ENCODE measurements at places on chromosomes 6 and 20.

DNA sequence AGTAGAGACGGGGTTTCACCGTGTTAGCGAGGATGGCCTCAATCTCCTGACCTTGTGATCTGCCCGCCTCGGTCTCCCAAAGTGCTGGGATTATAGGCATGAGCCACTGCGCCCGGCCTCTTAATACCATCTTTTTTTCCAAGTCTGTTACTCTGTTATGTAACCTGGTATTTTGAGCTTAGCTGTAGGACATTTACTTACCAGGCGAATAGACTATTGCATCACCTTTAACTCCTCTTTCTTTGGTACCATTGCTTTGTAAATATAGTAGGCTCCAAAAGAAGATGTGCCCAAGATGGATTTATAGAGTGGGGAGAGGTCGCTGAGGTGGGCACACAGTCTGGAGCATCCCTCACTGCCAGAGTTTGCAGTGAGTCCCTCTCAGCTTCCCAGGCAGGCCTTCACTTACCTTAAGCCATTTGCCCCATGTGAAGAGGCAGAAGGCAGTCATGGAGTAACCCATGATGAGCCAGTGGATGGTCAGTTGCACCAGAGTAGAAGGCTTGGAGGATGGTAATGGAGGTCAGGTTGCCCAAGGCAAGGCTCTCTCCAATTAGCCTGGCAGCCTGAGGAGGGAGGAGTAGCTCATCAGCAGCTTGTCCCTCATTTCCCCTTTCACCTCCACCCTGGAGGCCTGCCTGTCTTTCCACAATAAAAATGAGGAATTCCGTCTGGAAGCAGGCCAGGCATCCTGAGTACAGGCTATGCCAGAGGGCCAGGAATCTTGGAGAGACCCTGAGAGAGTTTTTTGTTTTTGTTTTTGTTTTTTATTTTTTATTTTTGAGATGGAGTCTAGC is 9.7 kb downstream of the TIAM2 start:
- DNase-seq = no peak

DNA sequence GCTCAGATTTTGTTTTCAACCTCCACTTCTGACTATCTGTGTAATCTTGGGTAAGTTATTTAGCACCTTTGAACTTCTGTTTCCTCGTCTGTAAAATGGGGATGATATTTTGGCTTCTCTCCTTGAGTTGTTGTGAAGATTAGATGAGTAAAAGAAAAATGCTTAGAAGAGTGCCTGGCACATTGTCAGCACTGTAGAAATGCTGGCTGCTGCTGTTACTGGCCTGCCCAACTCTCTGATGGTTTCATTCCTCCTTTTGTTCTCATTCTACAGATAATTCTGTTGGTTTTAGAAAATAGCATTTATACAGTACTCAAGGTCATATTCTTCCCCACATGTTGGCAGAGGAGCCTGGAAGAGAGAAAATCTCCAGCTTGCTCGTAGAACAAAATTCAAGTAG is 547.2 kb upstream of the JAG1 start:
- DNase-seq = no peak

GRCh38 chr6:170553534-170554012 is 466 bp upstream of the PSMB1 start:
- DNase-seq = peak; percentile 54

- DNase-seq = no peak
Measured at GRCh38 chr6:128168244-128168643, 267.4 kb upstream of the THEMIS start.

DNA sequence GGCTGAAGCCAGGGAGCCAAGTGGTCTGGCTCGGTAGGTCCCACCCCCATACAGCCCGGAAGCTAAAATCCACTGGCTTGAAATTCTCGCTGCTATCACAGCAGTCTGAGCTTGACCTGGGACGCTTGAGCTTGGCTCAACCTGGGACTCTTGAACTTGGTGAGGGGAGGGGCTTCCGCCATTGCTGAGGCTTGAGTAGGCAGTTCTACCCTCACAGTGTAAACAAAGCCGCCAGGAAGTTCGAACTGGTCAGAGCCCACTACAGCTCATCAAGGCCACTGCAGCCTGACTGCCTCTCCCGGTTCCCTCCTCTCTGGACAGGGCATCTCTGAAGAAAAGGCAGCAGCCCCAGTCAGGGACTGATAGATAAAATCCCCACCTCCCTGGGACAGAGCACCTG is 1337.7 kb downstream of the HACE1 start:
- no peak for DNase-seq

GRCh38 chr6:46011188-46012085 is 4.2 kb downstream of the CLIC5 start:
- DNase-seq = no peak

GRCh38 chr6:39239527-39240154 is 10.4 kb upstream of the KCNK5 start:
- DNase-seq = no peak

GRCh38 chr6:39365281-39366074 is 43.0 kb upstream of the KCNK16 start:
- DNase-seq = no peak

- DNase-seq = no peak
Measured at GRCh38 chr20:11128220-11128718, 454.5 kb upstream of the JAG1 start.

DNA sequence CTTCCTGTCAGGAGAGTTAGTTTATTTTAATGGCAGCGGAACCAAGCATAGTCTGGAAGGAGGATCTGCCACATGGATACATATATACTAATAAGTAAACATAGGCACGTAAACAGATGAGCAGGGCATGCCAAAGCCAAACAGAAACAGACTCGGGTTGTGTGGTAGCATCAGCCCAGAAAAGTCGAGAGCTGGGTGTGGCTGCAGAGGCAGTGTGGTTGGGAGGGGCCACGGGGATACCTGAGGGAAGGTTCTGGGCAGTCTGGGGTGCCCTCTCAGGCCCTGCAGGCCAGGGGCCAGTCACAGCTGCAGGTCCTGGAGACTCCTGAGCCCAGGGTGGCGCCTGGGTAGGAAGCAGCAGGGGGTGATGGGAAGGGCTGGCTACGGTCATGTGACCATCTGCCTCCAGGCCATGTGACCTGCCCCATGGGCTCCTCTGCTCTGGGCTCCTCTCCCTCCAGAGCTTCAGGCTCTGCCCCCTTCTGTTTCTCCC is 42.8 kb upstream of the MRPS10 start:
- no peak for DNase-seq

GRCh38 chr20:36183155-36183944 is 28.8 kb downstream of the EPB41L1 start:
- DNase-seq = no peak

GRCh38 chr6:23006656-23007055 is 437.3 kb downstream of the HDGFL1 start:
- no peak for DNase-seq

- no peak for DNase-seq
Measured at GRCh38 chr20:48668451-48668946, 159.3 kb downstream of the PREX1 start.

DNA sequence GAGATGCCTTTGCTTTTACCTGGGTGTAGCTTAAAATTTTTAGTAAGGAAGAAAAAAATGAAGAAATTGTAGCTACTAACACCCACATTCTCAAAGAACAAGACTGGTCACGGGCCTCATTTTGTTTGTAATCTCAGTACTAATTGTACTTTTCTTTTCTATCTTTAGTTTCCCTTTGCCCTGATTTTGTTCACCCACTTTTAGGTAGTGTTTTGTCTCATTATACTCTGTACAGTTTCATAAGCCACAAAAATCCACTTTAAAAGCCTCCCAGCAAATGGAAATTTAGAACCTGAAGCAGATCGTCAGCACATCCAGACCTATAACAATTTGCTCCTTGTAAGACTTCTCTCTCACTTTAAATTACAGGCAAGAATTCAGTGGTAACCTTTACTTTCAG is 43.3 kb downstream of the TP53INP2 start:
- no peak for DNase-seq

- DNase-seq = no peak
Measured at GRCh38 chr6:89842228-89842627, 12.5 kb downstream of the CASP8AP2 start.

DNA sequence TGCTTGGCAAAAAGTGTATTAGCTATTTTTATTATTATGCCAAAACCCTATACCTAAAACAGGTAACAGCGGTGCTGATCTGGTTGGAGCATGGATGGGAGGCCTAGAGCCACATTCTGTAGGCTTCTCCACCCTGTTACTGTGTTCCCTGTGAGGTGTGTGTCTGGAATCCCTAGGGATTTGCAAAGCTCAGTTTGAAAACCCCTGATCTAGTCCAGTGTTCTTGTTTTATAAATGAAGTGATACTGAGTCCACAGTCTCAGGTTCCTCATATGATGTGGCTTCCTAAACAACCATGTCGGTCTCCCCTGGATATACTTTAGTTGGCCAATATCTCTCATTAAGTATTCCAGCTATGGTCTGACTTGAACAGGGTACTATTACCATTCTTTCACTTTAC is 16.3 kb downstream of the ACSS2 start:
- no peak for DNase-seq

DNA sequence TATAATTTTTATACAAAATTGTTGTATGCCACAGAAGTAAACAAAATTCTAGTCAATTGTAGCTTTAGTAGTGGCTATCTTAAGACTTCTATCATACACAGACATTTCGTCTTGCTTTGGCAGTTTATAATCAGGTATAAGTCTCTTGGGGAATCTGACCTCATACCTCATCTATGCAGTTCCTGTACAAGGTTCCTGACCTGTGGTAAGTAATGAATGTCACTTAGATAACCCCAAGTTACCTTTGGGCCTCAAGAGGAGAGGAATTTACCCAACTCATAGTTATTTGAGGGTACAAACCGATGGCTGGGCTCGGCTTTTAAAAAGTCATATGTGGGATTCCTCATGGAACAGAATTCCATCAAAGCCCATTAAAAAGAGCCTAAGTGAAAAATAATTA is 58.8 kb upstream of the UNC93A start:
- DNase-seq = no peak

GRCh38 chr6:52407467-52407866 is 12.7 kb upstream of the EFHC1 start:
- DNase-seq = no peak

DNA sequence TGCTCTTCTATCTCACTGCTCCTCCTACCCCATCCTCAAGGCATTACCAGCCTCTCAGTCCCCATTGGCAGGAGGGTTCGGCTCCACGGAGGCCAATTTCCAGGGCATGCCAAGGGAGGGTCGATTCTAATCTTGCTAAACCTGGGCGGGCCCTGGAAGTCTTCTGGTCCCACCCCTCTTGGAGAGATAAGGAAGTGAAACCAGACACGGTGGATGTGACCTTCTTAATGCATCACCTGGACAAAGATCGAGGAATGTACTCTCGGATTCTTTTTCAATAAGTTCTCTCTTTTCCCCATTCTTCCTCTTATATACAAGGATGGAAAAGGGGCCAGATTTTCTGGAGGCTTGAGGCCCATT is 112.2 kb upstream of the ARMC2 start:
- DNase-seq = no peak

- DNase-seq = no peak
Measured at GRCh38 chr6:128505603-128506002, 14.8 kb downstream of the PTPRK start.

DNA sequence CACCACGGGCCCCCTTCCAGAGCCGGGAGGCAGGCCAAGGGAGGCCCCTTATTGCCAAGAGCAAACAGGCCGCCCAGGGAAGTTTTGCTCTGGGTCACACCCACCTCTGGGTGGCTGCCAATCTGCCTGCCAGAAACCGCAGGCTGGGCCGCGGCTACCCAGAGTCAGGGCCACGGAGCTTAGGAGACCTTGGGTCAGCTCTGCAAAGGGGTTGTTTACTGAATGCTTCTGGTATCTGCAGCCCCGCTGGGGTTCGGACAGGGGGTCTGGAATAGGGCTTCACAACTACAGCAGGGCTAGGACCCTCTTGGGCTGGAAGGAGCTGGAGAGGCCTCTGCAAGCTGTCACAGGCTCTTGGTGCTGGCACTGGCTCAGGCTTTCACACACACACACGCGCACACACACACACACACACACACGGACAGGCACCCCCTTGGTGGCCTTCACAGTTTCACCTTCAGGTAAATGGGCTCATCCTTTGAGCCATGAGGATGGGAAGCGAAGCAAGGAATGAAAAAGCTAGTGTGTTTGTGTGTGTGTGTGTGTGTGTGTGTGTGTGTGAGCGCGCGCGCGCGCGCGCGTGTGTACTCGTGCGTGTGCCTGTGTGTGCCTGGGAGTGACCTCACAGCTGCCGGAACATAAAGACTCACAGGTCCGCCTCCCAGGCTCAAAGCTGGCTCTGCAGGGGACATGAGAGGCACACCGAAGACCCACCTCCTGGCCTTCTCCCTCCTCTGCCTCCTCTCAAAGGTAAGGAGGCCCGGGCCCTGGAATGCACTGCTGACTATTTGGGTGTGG is at the start of gene CCN5:
Gene CCN5, plus strand, starts transcription at position 669 of the 798 bp plus-strand sequence. Its CDS starts 22 bp downstream, at position 691.
- DNase-seq = peak; percentile 53

- DNase-seq = no peak
Measured at GRCh38 chr6:106517706-106518105, 111.6 kb downstream of the RTN4IP1 start.

GRCh38 chr6:157278171-157278570 is 45.1 kb downstream of the TMEM242 start:
- no peak for DNase-seq

GRCh38 chr6:129491436-129491835 is 218.5 kb downstream of the ARHGAP18 start:
- DNase-seq = no peak

- no peak for DNase-seq
Measured at GRCh38 chr6:108716801-108717791, 131.1 kb upstream of the ARMC2 start.

- no peak for DNase-seq
Measured at GRCh38 chr20:45254383-45255262, at the start of gene SLPI. TSS of gene SLPI (minus strand) at chr20:45254564. CDS start at chr20:45254543, 21 bp downstream.

GRCh38 chr20:10647471-10647870 is 26.3 kb downstream of the JAG1 start:
- DNase-seq = no peak

GRCh38 chr6:5729080-5729434 is 277.7 kb downstream of the NRN1 start:
- DNase-seq = no peak

DNA sequence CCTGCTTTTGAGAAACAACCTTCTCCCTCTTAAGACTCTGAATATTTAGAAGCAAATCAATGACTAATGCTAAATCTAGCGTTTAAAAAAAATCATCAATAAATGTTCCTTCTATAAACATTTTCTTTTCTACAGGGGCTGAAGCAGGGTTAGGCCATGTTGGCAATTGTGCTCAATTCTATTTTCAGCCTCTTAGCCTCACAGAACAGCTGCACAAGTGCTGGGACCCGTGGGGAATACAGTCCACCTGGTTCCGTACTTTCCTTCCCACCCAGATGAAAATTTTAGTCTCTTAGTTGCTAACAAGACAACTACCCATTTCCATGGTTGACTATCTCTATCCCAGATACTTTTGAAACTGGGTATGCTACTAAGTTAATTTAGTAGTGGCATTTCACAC is 138.6 kb downstream of the RPS12 start:
- DNase-seq = no peak

- DNase-seq = no peak
Measured at GRCh38 chr6:12927746-12928145, 211.2 kb downstream of the PHACTR1 start.

- DNase-seq = no peak
Measured at GRCh38 chr20:10376270-10377075, 57.5 kb downstream of the MKKS start.
